Memory B cell (primary cell): ENCODE measurements at places on chromosomes 13 and 19.

DNA sequence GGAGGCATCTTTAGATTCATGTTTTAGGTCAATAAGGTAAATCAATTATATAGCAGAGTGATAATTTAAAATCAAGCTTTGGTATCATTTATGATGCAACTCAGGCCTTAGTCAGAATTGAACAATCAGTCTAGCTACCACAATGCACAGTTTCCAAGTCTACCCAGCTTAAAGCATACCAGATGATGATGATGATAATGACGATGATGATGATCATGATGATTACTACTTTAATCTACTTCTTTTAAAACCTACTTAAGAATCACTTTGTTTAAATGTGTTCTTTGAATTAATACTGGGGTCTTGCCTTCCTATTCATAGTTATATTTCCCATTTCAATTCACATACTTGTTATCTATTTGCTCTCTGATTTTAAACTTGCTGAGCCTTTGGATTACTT lies 1872.7 kb downstream of the OLFM4 start:
- no peak for DNase-seq

- DNase-seq: no peak
Measured at GRCh38 chr19:50191216-50191615, 12.2 kb upstream of the MYH14 start.

GRCh38 chr19:37309834-37310575 lies 60.9 kb upstream of the ZNF527 start:
- DNase-seq: no peak

DNA sequence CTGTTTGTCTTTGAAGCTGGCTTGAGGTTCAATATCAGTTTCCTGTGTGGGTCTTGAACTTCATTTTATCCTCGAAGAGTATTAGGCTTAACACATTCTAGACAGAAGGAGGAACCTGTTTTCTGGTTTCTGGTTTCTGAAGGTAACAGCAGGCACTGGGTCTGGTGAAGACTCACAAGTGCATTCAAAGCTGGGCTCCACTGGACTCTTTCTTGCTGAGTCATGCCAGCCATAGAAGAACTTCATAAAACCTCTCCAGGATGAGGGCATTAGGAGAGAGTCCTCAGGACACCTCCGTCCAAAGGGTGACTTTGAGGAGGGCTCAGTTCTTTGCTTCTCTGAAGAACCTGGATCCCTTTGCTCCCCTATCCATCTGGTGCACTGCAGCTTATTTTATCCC lies 668.6 kb upstream of the SLC10A2 start:
- no peak for DNase-seq

DNA sequence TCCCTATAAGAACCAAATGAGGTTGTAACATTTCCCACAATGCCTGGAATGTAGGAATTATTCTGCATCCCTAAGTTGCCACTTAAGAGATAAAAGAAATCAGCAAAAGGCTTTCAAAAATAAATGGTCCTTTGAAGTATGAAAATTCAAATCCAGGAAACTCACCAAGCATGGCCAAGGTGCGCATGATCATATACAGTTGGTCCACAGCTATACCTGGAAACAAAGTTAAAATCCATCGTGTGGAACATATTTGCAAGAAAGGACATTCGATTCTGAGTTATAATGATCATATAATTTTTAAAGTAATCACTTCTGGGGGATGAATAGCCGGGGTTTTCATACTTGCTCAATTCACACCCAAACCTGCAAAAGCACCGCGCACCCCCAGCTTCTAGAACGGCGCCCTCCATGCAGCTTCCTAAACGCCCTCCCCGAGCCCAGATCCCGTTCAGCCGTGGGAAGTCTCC lies 525 bp downstream of the CARS2 start:
- no peak for DNase-seq

GRCh38 chr13:75479102-75479740 lies 2.7 kb downstream of the TBC1D4 start:
- no peak for DNase-seq

DNA sequence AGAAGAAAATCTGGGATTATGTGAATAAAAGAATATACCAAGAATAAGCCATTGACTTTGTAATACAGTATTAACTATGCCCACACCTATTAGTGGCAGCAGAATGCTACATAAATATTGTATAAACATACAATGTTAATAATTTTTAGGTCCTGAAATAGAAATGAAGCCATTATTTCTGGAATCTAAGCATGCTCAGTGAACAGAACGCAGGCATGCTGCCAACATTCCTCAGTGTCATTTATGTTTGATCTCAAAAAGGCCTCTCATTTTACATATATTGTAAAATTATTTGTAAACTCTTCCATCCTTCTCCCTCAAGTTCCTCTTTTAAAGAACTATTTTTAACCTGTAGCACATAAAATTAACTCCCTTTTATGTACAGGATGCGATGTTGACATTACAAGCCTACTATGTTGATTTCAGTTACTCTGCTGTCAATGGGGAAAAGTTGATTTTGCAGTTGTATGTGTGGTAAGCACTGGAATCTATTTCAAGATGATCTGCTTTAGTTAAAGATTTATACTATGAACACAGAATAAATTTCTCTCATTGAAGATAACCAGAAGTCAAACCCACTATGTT lies 118.8 kb downstream of the VWA8 start:
- DNase-seq: no peak

- DNase-seq: no peak
Measured at GRCh38 chr19:22832031-22832762, at the start of gene ZNF723. Gene ZNF723, plus strand, starts transcription at chr19:22832291. Its CDS starts 89 bp downstream, at chr19:22832380.

DNA sequence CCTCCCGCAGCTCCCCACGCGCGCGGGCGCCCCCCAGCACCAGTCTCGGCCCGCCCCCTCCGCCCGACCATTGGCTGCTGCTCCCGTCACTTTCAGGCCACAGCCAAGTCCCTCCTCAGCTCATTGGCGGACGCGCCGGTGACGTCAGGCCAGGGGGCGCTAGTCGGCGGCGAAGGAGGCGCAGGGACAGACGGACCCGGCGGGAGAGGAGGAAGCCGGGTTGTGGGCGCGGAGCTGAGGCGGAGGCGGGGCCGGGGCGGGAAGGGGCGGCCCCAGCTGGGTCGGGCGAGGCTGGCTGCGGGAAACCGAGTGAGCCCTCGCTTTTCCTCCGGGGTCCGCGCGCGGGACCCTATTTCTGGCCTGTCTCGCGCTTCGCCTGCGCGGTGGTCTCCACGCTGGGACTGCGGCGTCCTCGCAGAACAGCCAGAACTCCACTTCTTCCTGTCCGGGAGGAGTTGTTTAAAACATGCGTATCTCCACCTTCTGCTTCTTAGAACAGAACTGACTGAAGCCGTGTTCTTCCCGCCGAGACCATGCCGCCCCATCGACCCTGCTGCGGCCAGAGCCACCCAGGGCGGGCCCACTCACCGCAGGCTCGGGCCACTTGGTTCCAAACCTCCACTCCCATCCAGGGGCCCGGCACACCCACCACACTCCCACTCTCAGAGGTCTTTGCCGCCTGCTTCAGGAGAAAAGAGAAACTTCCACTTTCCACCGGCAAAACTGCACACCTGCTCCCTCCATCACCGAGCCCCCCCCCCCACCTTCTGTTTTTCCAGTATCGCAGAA lies 471 bp upstream of the TMTC4 start:
- DNase-seq: peak; percentile 99

- no peak for DNase-seq
Measured at GRCh38 chr13:98913741-98914140, 64.1 kb downstream of the DOCK9 start.

DNA sequence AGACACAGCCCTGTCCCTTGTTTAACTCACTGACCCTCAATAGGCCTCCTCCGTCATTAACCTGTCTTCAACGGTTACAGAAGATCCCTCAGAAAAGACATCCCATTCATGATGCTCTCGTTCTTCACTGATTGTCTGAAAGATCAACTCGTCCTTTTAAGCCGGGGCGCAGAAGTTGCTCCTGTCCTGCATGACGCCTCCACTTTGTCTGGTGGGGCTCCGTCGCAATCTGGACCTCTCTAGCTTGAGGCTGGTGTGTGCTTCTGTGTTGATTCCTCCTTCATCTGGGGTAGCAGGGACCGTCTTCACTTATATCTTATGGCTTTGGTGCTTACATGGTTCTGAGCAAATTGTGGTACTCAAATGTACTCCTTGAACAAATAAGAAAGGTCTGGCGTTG lies 766.0 kb upstream of the PCDH9 start:
- DNase-seq: no peak

- DNase-seq: no peak
Measured at GRCh38 chr13:75691183-75691582, 55.1 kb downstream of the LMO7 start.

GRCh38 chr19:30208436-30209060 lies 163.6 kb upstream of the ZNF536 start:
- no peak for DNase-seq

DNA sequence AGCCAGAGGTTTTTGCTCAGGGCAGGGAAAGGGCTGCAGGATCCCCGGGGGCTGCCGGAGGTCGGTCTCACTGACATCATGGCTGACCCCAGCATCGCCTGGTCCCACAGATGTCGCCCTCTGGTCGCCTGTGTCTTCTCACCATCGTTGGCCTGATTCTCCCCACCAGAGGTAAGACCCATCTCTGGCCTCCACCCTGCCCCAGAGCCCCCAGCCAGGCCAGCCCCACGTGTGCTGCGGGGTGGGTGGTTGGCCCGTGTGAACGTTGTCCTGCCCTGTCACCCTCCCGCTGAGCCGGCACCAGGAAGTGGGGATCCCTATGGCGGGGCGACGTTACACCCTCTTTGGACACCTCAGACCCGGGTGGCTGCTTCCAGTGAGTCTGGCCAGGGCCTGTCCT lies 906 bp downstream of the FXYD5 start:
- DNase-seq: no peak

- DNase-seq: no peak
Measured at GRCh38 chr19:2274931-2275535, 6.9 kb downstream of the PEAK3 start.

GRCh38 chr19:3785938-3786824 lies at the start of gene MATK:
Gene MATK, minus strand, starts transcription at chr19:3786381. Its CDS starts 1,246 bp downstream, at chr19:3785135.
- no peak for DNase-seq

DNA sequence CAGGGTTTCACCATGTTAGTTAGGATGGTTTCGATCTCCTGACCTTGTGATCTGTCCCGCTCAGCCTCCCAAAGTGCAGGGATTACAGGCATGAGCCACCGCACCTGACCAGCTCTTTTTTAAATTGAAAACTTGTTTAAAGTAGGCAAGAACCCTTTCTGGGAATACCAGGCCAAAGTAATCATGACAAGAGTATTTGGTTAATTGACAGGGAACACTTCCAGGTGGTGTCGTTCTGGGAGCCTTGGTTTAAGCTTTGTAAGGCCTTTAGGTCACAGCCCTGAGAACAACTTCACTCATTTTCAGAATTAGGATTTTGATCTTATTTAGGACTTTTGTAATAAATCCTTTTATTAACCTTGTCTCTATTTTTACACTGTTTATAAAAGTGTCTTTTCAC lies 115.2 kb downstream of the LMO7 start:
- DNase-seq: no peak

- DNase-seq: no peak
Measured at GRCh38 chr13:101919541-101920181, 467.2 kb downstream of the ITGBL1 start.

DNA sequence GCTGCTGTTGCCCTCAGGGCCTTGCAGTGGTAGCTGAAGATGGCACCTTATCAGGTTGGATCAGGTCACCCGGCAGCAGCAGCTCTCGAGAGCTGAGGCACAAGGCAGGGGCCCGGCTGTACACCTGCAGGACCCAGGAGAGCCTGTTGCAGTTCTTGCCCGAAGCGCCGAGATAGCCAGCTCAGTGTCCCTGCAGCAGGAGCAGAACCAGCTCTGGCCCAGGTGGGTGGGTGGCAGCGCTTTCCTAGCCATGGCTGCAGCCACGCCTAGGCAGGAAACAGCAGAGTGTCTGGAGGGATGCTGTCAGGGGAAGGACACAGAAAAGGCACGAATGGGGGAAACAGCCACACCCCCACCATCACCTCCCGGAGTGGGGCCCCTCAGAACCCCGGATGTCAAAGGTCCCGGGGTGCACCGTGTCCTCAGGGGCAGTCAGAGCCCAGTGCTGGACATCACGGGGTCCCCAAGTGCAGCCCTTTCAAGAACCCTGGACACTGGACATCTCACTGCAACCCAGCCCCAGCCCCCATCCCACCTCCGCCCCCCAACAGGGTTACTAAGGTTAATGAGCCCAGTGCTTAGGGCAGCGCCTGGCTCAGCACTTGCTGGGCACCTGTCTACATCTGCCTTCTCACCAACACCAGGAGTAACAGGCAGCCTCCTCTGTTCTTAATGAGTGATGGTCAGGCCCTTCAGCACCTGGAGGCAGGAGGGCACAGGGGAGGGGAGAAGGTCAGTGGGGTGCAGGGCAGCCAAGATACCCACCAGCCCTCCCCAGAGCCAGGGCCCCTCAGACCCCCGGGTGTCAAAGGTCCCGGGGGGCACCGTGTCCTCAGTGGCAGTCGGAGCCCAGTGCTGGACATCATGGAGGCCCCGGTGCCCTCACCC lies 8.7 kb downstream of the ACP4 start:
- DNase-seq: no peak

DNA sequence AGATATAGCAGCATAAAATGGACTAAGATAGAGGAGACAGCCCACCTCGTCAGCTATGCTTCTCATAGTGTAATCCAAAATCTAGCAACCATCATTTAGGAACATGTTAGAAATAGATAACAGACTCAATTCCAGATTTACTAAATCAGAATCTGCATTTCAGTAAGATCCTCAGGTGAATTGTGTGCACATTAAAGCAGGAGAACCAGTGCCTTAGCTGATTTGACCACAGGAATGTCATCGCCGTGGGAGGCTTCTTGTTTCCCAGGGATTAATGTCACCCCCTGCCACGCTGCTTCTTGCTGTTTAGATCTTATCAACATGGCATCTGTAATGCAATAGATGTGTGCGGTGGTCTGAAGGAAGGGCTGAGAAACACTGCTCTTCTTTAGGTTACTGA lies 84.0 kb downstream of the GPC5 start:
- no peak for DNase-seq

GRCh38 chr13:112744168-112745021 lies 54.6 kb downstream of the ATP11A start:
- no peak for DNase-seq

- DNase-seq: no peak
Measured at GRCh38 chr19:1783874-1784273, 28.2 kb downstream of the ATP8B3 start.
